ENCODE measurements at places on chromosomes 1 and 21.

DNA sequence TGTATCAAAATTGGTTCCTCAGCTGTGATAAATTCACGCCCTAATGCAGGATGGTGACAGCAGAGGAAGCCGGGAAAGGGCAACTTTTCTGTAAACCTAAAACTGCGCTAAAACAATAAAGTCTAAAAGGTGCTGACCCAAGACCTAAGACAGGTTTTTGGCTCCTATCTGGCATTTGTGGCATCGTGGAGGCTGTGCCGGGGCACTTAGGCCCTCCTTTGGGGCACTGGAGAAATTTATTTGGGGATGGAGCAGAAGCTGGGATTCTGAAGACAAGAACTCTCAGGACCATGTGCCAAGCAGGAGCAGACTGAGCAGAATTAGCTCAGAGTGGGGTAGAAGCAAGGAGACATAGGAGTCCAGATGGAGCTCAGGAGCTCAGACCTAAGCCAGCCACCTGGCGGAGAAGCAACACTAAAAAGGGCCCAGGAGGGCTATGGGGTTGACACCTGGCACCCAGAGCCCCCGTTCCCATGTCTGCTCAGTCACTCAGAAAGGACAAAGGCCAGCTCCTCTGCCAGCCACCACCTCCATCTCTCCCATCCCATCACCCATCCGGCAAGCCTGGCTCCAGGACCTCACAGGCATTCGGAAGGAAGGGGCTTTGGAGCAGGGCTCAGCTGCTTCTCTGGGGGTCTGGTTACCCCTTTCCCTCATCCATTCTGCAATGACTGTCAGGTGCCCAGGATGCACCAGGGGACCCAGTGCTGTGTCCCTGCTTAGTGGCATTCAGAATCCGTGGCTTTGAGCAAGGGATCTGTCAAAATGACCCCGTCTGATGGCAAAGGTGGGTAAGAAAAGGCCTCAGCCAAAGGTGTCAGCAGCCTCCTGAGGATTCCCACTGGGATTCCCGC is 347.7 kb downstream of the NPHP4 start:
- no peak for DNase-seq

DNA sequence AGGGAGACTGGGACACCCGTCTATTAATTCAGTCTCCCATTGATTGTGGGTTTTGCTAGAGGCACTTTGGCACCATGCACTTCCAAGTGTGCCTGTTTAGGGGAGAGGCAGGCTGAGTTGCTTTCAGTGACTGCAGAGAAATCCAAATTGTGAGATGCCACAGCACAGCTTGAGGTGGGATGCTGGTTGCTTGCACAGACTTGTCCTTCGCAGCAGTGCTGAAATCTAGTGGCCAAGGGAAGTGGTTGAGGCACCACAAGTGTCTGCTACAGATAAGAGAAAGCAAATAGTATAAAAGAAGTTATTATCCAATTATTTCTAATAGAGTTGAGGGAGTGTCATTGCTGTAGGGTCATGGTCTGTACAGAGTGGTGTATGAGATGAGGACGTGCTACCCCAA is 40.0 kb upstream of the APP start:
- no peak for DNase-seq

DNA sequence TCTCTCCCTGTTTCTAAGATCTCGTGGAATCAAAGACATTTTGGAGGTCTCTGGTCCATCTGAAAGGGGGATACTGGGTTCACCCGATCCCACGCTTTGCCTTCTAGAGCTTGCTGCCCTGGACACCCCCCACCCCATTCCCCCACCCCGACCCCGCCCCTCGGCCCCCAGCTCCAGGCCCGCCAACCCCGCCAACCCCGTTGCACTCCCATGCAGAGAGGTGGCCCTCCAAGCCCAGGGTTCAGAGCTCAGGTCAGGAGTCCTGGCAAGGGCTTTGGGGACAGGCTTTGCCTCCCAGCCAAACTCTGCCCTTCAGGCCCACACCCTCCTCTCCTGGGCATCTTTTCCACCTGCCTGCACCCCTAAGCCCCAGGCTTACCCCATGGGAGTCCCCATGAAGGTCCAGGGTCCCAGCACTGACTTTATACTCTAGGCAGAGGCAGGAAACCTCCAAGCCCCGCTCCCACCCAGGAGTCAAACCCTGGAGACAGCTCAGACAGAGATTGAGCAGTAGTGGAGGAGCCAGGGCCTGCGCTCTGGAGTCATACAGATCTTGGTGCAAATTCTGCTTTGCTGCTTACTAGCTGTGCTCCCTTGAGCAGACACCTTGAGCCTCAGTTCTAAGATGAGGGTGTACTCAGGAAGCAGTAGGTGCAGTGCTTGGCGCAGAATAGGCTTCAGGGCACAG is 155.9 kb downstream of the FOXD2 start:
- no peak for DNase-seq

DNA sequence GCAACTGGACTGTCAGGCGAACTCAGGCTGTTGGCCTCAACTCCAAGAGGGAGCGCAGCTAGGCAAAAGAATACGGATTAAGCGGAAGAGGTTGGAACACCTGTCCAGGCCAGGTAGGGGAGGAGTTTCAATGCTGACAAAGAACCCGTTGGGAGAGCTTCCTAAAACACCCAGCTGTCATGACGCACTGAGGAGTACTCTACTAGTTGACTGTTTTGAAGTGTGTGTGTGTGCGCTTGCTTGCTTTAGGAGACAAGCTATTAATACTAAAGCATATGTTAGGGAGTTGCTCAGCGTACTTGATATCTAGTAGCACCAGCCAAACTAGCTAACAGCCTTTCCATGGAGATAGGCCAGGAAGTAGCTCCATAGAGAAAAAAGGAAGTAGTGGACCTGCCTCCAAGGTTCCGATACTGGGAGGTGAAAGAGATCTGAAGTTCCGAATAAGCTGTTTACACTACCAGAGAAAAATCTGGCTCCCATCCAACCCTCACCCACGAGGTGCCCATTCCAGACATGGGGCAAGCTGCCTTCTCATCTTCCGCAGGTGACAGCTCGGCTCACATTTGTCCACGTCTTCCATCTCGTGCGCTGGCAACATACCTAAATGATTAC is 974 bp upstream of the FNBP1L start:
- DNase-seq: no peak

DNA sequence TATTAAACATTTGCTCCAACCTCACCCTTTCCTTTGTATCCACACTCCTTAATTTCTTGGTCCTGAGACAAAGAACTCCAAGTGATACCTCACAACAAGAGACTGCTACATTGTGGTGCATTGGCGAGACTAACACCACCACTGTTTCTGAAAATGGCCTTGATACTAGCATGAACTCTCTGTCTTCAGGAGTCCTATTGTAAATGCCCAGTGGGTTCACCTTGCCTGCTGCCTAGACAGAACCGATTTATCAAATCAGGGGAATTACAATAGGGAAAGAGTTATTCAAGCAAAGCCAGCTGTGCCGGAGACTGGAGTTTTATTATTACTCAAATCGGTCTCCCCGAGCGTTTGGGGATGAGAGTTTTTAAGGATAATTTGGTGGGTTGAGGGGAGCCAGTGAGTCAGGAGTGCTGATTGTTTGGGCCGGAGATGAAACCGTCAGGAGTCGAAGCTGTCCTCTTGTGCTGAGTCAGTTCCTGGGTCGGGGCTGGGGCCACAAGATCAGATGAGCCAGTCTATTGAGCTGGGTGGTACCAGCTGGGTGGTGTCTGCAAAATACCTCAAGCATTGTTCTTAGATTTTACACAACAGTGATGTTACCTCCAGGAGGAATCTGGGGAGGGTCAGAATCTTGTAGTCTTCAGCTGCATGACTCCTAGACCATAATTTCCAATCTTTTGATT is 83.1 kb downstream of the DESI2 start:
- no peak for DNase-seq

DNA sequence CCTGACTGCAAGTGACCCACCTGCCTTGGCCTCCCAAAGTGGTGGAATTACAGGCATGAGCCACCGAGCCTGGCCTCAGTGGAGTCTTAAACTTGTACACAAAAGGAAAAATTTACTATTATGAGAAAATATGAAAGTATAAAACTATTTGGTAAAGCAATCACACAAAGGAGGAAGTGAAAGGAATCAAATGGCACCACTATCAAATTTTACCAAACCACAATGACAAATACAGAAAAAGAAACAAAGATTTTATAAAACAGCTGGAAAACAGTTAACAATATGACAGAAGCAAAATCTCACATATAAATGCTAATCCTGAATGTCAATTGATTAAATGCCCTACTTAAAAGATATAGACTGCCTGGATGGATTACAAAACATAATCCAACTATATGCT is 42.1 kb upstream of the NEGR1 start:
- DNase-seq: no peak

DNA sequence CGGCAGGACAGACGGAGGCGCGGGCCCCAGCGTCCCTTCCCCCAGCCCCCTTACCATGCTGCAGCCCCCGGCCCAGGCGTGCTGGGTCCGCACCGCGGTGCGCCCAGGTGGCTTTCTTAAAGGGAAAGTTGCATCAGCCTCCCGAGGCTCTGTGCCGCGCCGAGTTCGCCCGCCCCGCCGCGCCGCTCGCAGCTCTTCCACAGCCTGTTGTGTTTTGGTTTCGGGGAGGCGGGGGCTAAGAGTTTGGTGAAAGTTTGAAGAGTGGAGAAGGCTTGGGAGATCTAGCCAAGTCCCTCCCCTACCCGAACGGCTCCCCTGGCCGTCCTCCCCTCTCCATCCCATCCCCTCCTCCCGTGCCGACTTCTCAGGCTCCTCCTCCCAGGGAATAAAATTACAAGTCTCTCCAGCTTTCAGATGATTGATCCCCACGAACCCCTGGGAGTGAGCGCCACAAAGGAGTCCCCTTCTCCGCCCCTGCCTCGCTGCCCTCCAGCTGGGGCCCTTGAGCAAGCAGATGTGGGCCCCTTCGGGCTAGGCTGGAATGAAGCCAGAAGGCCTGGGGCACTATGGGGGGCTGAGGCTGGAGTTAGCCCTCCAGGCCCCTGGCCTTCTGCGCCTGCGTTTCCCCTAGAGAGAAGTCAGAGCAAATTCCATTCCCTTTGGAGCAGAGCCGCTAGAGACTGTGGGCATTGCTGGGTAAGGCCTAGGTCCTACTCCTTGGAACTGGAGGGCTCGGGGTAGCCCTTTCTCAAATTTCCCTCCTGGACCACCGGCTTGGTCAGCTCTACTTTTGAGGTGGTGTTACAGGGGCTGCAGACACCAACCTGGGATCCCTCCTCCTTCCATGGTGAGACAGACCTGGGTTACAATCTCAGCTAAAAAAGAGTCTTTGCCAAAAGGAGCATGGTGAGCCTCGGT is at the start of gene SLC6A9:
Gene SLC6A9 (minus strand): TSS at position 211 of the 918 bp plus-strand sequence. CDS start 7,185 bp downstream, outside the sequence.
- DNase-seq: peak; percentile 20

DNA sequence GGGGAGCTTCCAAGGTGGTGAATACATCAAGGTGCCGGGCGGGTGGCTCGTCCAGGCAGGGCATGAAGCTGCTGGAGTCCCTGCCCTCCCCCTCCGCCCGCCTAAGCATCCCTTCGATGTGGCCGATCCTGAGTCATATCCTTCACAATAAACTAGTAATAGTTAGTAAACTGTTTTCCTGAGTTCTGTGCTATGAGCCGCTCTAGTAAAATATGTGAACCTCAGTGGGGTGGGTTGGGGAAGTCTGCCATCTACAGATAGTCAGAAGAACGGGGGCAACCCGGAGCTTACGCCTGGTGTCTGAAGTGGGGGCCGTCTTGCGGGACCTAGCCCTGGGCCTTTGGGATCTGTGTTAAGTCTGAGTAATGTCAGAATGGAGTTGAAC is 21.6 kb downstream of the C2CD2 start:
- no peak for DNase-seq

- DNase-seq: no peak
These were observed 53.6 kb downstream of the CHODL start for GRCh38 chr21:18298228-18298627.

DNA sequence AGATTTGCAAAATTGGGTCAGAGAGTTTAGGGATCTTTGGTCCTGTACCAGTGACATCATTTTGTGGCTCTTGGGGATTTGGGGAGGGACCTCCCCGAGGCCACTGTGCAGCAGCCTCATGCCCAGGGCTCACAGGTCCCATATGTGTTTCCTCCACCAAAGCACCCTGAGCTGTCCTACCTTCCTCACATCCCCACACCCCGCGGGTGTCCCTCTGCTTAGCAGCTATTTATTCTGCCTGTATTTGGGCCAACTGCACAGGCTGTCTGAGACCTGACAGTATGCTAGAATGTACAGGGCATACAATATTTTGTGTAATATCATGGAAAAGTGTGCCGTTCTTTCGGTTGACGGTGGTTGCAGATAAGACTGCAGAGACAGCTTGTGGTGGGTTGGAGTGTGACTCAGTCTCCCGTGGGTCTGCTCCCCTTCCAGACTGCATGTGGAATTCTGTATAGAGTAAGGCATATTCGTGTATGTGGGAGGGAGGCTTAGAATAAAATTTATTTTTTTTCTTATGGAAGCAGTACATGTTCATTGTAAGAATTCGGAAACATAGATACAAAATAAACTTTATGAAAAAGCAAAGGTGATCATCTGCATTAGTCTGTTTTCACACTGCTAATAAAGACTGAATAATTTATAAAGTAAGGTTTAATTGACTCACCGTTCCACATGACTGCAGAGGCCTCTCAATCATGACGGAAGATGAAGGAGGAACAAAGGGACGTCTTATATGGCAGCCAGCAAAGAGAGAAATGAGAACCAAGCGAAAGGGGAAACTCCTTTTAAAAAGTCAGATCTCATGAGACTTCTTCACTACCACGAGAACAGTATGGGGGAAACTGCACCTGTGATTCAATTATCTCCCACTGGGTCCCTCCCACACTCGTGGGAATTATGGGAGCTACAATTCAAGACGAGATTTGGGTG is 84.4 kb downstream of the ADARB1 start:
- no peak for DNase-seq

DNA sequence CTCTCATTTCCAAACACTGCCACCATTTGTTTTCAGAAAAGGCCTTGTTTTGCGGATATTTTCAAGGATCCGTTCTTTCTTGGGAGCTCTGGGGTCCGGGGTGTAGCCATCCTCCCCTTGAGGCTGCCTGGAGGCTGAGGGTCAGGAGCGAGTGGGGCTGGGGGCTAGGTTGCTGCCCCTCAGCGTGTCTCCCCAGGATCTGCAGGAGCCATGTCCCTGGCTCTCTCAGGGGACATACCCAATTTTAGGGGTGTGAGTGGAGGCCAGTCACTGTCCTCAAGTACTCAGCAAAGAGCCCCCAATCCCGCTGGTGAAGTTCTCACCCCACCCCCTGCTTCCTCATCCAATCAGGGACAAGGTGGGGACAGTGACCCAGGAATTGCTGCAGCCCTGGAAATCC is 15.0 kb upstream of the PRDM16 start:
- DNase-seq: no peak

- DNase-seq: no peak
These were observed 123.4 kb downstream of the POU2F1 start for GRCh38 chr1:167344112-167344511.

DNA sequence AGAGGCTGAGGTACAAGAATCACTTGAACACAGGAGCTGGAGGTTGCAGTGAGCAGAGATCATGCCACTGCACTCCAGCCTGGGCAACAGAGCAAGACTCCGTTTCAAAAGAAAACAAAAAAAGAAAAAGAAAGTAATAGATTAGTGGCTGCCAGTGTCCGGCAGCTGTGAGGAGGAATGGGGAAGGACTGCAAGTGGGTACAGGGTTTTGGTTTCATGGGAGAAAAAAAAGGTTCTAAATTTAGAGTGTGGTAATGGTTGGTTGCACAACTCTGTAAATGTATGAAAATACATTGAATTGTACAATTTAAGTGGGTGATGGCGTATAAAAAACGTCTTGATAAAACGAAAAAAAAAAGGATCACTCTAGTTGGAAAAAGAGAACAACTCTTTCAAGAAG is 6.7 kb downstream of the TAF1A start:
- no peak for DNase-seq

Data from activated CD4-positive, alpha-beta T cell treated with anti-CD3 and anti-CD28 coated beads, Interleukin-2, Interleukin-4, amounts not matched to agents 100 ng/mL and 50 ng/mL, durations not matched to agents 16 hours and 8 hours (primary cell).